Cardiac septum (tissue), 1 donor: ENCODE measurements at places on chromosomes 12 and 14. TPM values are rescaled to one million over a fixed set of nuclear protein-coding genes. Genes with fewer than 3 reads are reported as not detected.

DNA sequence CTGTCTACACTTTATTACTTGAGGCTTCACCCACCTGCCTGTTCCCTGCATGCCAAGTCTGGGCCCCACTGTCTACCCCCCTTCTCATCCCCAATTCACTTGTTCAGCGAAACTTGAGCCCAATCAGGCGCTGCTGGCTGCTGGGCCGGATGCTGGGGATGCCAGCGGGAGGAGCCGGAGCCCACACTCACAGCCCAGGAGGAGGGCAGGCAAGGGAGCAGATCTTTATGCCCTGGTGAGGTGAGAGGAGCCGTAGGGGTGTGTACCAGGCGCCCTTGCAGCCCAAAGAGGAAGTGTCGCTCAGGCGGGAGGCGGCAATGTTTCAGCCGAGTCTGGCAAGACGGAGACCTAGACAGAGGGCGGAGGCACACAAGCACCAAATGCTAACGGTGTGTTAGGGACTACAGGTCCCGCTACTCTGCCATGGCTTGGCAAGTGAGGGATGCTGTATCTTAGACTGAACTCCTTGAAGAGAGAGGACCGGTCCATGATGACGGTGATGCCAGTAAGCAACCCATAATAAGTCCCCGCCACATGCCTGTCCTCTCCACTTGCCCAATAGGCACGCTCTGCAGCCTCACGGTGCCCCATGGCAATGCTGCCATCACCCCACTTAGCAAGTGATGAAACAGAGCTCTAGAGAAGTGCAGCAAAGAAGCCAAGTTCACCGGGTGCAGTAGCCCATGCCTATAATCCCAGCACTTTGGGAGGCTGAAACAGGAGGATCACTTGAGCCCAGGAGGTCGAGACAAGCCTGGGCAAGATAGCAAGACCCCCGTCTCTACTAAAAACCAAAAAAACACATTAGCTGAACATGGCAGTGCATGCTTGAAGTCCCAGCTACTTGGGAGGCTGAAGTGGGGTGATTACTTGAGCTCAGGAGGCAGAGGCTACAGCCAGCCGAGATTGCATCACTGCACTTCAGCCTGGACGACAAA is 41.6 kb downstream of the LRRC74A start:
- peak; percentile 90 for DNase-seq

- DNase-seq: no peak
These were observed 23.8 kb upstream of the PHC1 start for GRCh38 chr12:8890313-8891085.

KRT5 gene
- not detected for total RNA-seq

DNA sequence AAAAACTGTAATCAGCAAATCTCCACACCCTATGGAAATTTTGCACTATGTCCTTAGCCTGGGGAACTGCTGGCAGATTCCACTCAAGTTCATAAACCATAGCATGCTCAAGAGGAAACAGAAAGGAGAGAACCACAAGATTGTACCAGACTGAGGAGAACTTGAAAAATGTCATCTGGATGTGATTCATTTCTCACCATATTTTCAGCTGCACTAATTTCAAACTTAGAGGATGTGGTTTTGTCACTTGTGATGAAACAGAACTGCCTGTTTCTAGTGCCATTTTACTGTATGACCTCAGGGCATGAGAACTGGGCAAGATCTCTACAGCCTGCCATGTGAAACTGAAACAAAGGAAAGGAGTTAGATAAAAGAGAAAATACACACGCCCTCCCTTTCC is 1493.1 kb upstream of the FLRT2 start:
- no peak for DNase-seq

LPAR5 gene
- total RNA-seq: 2.6 TPM

DNA sequence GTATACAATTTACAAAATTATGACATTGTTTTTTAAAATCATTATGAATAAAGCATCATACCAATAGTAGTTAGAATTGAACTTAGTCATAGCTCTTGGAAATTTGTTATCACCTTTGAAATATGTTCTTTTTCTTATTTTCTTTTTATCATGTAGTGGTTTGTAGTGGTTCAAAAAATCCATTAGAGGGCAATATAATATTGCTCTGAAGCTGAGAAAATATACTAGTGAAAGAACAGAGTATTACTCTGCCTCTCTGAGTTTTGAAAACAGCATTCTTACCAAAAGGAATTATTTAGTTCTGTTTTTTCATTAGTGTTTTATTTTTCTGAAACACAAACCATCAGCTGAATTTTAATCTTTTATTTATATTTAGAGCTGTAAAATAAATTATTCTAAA is 76.2 kb downstream of the PDZRN4 start:
- DNase-seq: no peak

KCNJ8 gene
- total RNA-seq: 38.0 TPM

PPFIA2 gene
- total RNA-seq: 0.57 TPM

GRCh38 chr14:24798911-24799462 is 165.0 kb upstream of the GZMB start:
- no peak for DNase-seq
